Activated CD8-positive, alpha-beta memory T cell treated with anti-CD3 and anti-CD28 coated beads, Interleukin-2, amount 10 ng/mL, durations not matched to agents 7 days and 5 days (primary cell): ENCODE measurements at places on chromosomes 4 and X. TPM values are rescaled to one million over a fixed set of nuclear protein-coding genes. Genes with fewer than 3 reads are reported as not detected.

The FAAH2 gene
- 2.2 TPM for total RNA-seq

DNA sequence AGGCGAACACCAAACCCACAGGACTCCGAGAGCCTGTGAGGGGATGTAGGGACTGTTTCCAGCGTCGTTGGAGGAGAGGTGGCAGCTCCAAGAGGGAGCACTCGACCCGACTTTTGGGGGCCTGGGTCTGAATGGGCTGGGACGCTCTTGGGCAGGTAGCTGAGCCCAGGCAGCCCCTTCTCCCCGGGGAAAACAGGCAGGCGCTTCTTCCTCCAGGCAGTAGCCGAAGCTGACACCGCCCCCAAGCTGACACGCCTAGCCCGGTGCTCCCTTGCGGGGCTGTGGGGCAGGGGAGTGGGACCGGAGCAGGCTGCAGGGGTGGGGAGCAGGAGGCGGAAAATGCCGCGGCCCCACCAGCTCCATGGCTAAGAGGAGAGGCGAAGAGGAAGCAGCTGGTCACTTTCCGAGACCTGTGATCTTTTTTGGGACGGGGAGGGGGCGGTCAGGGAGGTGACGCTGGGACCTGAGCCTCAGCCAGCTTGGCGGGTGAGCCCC is 4.2 kb downstream of the NKX1-1 start:
- no peak for DNase-seq

The GAB1 gene
- total RNA-seq = 0.91 TPM

DNA sequence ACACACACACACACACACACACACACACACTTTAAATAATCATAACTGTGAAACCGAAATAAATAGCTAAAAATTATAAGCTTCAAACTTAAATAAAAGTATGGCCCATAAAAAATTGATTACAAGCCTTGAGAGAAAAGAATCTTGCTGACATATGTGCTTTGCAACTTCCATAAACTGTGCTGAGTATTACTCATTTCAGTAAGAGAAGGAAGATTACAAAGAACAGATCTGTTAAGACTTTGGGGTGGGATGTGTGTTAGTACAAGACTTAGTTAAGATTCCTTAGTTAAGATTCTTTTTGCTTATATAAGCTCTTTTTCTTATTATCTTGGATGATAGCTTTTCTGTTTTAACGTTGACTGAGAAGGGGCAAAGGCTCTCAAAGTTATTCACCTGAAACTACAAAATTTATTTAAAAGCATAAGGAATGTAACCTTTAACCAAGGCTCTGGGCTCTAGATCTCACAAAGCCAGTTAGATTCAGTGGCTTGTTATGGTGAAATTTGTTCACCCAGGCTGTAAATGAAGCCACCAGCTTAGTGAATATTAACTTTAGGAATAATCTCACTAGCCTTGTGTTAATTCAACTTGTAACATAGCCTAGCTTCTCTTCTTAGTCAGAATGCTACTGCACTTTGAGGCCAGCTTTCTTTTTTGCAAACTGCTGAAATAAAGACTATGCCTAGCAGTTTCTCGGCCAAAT is 58.2 kb downstream of the ARSJ start:
- DNase-seq = no peak

GRCh38 chr4:113482325-113482724 is 279.2 kb downstream of the CAMK2D start:
- no peak for DNase-seq

- DNase-seq = no peak
These were observed 232.9 kb upstream of the F9 start for GRCh38 chrX:139297638-139298037.

The UVSSA gene
- total RNA-seq = 18.2 TPM

GRCh38 chr4:93578942-93579341 is 249.6 kb upstream of the ATOH1 start:
- no peak for DNase-seq
